GM03348 (cell line): ENCODE measurements at places on chromosomes 2 and 18.
A peak's percentile ranks its signal among the peaks of the same experiment; 100 is the strongest.

DNA sequence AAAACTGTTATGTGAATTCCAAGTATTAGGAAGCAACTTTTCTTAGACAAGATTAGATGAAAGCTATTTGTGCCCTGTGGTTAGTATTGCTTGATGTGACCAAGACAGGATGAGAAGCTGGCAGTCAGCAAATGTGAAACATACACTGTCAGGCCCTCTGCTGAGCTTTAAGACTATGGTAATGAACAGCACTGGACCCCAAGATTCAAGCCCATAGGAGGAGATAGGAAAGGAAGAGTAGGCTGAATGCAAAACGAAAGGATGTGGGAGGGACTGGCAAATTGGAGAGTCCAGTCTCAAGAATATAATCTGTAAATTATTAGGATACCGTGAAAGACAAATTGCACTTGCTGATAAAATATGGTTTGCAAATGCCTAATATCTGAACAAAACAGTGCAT, 16.4 kb downstream of the BZW1 start:
- DNase-seq: no peak

- peak; percentile 79 for DNase-seq
These were observed 640 bp downstream of the SPTBN1 start for GRCh38 chr2:54456612-54457322.

- peak; percentile 48 for DNase-seq
These were observed 380.6 kb downstream of the TSN start for GRCh38 chr2:122136056-122136455.

DNA sequence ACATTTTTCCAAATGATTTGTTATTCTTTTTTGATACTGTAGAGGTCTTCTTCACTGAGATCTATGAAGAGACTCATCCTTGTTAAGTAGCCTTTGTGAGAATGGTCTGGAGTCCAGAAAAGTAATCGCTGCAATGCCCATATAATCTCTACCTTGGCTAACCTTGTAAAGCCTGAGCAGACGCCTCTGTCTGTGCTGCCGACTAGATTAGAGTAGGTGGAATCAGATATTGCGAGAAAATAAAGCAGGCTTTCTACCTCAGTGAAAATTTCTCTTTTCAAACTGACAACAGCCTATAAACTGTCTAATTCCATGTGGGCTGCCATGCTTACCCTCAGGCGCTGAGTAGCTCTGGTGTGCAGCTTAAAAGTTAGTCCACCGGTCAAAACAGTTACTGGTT, 17.5 kb upstream of the CERS6 start:
- no peak for DNase-seq

GRCh38 chr2:10278763-10279471, 23.8 kb upstream of the HPCAL1 start:
- DNase-seq: no peak

GRCh38 chr2:124683536-124684428, 658.7 kb downstream of the CNTNAP5 start:
- no peak for DNase-seq

DNA sequence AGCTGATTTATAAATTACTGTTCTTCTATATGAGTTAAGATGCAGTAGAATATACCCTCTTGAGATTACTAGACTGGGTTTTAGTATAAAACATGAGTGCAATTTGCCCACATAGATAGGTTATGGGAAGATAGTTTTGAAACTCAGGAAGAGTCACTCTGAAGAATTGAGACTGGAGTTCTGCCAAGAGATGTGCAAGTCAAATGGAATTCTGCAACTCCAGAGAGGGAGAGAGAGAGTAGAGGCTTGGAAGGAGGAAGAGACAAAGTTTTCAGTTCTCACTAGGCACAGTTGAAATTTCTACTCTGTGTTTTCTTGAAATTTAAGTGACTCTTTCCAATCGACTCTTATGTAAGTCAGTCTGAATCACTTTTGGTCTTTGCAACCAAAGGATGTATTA, 878.8 kb downstream of the TSN start:
- peak; percentile 79 for DNase-seq

- no peak for DNase-seq
These were observed 136.1 kb downstream of the MCFD2 start for GRCh38 chr2:46779447-46779941.

DNA sequence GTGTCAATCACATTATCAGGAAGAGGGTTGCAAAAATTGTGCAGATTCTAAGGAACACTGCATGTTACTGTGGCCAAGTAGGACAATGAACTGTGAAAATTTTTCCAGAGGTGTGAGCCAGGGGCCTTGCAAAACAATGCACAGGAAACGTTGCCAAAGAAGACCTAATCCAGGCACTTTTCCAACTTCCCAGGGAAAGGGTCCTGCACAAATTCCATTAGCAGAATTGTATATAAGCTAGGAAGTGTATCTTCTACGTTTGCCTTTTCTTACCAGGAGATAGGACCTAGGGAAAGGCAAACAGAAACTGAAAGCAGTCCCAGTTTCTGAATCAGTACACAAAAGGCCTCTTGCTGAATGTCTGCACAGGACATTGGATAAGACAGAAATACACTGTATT, 1888.3 kb upstream of the CELF4 start:
- DNase-seq: peak; percentile 37

DNA sequence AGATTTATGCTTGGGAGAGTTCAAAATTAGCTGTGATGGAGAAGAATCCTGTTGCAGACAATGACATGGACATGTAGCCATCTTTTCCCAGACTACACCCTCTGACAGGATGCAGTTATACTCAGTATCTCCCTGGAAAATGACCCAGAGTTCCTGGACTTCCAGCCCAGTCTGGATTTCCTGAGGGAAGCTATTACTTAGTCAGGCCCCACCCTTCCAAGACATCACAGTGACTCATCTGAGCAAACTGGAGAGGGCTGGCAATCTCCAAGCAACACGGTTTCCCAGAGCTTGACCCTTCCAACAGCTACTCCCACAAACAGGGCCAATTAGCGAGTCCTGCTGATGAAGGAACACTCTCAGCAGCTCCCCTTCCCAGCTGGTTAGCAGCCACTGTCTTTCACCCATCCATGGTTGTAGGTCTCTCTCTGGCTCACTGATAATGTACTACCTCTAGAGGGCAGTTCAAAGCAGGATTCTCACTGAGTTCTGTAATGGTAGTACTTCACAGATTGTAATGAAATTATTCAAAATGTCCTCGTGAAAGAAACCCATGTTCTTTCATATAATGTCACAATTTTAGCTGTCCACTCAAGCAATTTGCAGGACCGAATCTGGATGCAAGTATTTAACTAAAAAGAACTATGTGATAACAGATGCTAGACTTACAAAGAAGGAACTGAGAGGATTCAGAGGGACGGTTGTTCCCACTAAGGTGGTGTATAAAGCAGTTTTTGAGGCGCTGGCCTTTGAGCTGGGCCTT, 110.2 kb downstream of the MDH1 start:
- peak; percentile 85 for DNase-seq

- no peak for DNase-seq
These were observed 1132.5 kb upstream of the CELF4 start for GRCh38 chr18:38698088-38698487.

DNA sequence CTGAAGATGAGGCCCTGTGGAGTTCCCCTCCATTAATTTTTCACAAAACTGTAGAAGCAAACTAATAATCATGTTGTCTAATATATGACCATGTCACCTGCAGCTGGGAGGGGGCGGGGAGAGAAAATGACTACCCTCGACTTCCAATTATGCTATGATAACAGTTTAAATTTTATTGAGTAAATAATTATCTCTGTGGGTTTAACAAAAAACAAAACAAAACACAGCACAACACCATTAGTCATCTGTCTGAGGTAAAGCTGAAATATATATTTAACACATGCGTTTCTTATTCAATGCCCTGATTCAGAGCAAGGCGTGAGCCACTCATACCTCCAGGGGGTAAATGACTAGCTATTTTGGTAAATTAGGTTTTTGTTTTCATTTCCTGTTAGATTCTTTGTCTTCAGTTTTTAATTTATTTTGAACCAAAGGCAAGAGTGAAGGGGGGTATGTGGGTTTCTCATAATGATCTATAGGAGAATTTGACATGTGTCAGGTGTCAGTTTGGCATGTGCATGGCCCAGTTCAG, 77.4 kb upstream of the ZCCHC2 start:
- DNase-seq: no peak

DNA sequence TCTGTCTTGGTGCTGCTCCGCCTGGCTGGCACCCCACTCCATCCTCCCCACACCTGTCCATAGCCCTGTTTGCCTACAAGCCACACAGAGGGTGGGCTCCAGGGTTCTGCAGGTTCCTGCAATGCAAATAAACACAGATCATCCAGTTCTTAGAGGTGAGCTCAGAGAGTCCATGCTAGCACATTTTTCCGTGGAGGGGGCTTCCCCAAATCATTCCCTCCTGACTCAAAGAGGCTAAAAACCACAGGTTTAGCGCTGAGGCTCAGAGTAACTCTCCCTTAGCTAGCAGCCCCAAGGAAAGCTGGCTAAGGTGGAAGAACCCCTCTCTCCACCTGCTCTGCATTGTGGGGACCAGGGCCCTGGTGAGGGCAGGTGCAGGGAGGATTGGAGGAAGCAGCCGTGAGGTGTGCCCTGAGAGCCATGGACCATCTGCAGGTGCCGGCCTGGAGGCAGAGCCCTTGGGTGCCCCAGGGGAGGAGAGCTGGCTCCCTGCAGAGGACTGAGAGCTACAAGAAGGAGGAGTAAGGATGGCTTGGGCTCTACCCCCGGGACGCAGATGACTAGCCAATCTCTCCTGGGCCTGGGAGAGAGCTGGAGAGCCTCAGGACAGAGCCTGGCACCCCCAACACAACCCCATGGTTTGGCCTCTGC, 23.8 kb upstream of the TEX44 start:
- DNase-seq: no peak

- DNase-seq: no peak
These were observed 83.6 kb upstream of the ST3GAL5 start for GRCh38 chr2:85972355-85972754.

GRCh38 chr18:79405781-79406575, 10.2 kb downstream of the NFATC1 start:
- DNase-seq: no peak

- DNase-seq: no peak
These were observed 59.3 kb upstream of the COL5A2 start for GRCh38 chr2:189238903-189239302.

GRCh38 chr18:36594621-36595020, 234.2 kb downstream of the TPGS2 start:
- DNase-seq: no peak

- peak; percentile 69 for DNase-seq
These were observed 31.1 kb downstream of the HDAC4 start for GRCh38 chr2:239369631-239370161.

GRCh38 chr2:150548527-150548926, 61.1 kb upstream of the RND3 start:
- DNase-seq: no peak

DNA sequence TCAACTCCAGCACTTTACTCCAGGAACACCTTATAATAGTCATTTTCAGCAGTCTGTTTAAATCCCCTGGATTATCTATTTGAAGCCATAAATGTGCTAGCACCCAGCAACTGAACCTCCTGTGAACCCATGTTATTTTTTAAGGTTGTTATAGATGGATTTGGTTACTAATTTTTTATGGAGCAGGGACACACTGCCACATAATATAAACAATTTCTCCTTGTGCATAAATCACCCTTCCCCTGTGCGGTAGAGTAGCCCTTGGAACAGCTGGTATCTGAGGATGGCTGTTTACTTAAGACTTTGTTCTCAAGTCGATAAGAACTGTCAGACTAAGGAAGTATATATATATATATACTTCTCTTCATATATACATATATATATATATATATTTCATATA, 367.4 kb downstream of the EPHA4 start:
- DNase-seq: no peak

DNA sequence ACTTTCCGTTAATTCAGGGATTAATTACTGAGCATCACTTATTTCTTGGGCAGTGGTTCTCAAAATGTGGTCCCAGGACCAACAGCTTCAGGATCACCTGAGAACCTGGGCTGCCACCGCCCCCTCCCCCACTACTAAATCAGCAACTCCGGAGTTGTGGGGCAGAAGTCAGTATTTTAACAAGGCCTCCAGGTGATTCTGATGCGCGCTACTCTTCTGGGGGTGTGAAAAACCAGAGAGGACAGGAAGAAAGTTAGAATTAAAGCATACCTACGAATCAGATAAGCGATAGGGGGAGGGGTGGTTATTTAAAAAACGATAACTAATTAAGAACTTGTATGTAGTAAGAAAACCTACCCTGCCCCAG, 319 bp downstream of the ZSCAN30 start:
- DNase-seq: peak; percentile 26

- no peak for DNase-seq
These were observed 82.1 kb downstream of the ZFP36L2 start for GRCh38 chr2:43144263-43144662.

DNA sequence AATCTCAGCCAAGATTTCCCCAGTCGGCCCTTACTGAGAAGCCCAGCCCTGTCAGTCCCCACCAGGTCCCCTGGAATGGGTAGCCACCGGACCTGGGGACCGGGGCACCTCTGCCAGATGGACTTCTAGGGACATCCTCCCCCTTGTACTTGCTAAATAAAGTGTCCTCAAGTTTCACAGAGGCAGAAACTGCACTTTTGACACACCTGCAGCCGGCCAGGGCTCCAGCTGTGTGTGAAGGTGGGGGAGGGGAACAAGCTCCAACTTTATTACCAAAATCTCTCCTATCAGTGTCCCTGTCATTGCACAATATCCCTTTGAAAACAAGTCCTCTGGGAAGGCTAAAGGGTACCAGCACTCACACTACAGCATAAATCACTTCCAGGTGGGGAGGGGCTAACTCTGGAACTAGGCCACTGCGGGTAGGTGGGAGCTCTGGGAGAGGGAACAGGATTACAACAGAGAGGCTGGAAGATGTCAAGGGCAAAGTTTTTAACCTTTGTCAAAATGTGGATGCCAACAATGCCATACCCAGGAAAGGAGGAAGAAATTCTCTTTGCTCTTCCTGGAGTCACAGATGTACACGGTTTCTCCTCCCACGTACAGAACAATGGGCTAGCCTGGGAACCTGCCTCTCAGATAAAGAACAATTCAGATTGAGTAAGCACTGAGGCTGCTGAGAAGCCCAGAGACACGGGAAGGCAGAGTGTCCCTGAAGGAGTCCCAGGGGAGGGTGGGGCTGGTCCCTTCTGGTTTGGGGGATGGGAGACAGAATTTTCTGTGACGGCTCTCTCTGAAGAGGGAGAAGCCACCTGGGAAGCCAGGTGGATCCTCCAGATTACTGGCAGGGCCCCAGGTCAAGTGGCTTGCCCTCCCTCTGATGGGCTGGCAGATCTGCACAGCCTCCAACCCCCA, 11.0 kb downstream of the SDC1 start:
- no peak for DNase-seq

GRCh38 chr2:138373993-138374408, 127.6 kb upstream of the SPOPL start:
- peak; percentile 33 for DNase-seq

GRCh38 chr2:158724803-158725381, 70.2 kb upstream of the DAPL1 start:
- DNase-seq: no peak

- no peak for DNase-seq
These were observed 253.3 kb downstream of the MREG start for GRCh38 chr2:215760091-215760490.

DNA sequence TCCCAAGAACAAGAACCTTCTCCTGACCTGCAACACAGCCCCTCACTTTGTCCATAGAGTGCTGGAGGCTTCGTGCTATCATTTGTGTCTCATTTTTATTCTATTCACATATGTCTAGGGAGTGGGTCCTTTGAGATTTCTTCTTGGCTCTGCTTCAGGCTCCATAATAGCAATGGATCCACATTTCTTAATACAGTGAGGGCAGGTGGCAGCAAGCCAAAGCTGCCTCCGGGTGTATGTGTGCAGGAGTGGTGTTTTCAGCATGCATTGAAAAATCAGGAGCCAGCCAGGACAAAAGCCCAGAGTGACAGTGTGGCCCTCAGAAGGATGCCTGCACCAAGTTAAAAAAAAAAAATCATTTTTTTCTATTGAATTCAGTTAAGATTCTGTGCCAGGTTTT, 115.1 kb upstream of the PELI1 start:
- DNase-seq: no peak
